ENCODE measurements at places on chromosomes 1 and 21. TPM values are rescaled to one million over a fixed set of nuclear protein-coding genes. Genes with fewer than 3 reads are reported as not detected.

The TMEM79 gene
- total RNA-seq = 16.8 TPM

The NFYC gene
- 73.6 TPM for total RNA-seq

The BTBD19 gene
- 16.8 TPM for total RNA-seq

The PLA2G4A gene
- 0.32 TPM for total RNA-seq

The EFNA3 gene
- 2.0 TPM for total RNA-seq

The SDCCAG8 gene
- total RNA-seq = 32.8 TPM

The CKS1B gene
- total RNA-seq = 13.0 TPM

The FAM72B gene
- total RNA-seq = not detected

The TOR3A gene
- total RNA-seq = 27.3 TPM

The NHLH1 gene
- total RNA-seq = 0.41 TPM

The CELA3A gene
- total RNA-seq = not detected

The C1orf87 gene
- not detected for total RNA-seq

The GLUL gene
- total RNA-seq = 78.5 TPM

The HPDL gene
- 0.19 TPM for total RNA-seq

The NR1I3 gene
- not detected for total RNA-seq

The ADCY10 gene
- 0.96 TPM for total RNA-seq

The TBX19 gene
- total RNA-seq = 4.3 TPM

The LRRN2 gene
- not detected for total RNA-seq

The RXFP4 gene
- total RNA-seq = not detected

The WDR77 gene
- 26.3 TPM for total RNA-seq

The GJC2 gene
- total RNA-seq = 0.80 TPM

The LCE1B gene
- total RNA-seq = not detected

The THEM5 gene
- total RNA-seq = not detected

The SH2D2A gene
- total RNA-seq = 63.6 TPM

The RPE65 gene
- total RNA-seq = not detected

The ADORA1 gene
- not detected for total RNA-seq

The OR2T29 gene
- not detected for total RNA-seq

The TP73 gene
- total RNA-seq = 0.17 TPM

The SPRR5 gene
- total RNA-seq = not detected

The VWA5B1 gene
- not detected for total RNA-seq

The STXBP3 gene
- total RNA-seq = 92.5 TPM

The NOS1AP gene
- total RNA-seq = not detected

The OPTC gene
- total RNA-seq = not detected

The PRAMEF11 gene
- not detected for total RNA-seq

The PRR9 gene
- not detected for total RNA-seq

The VWA1 gene
- total RNA-seq = not detected

The RAB3B gene
- 0.06 TPM for total RNA-seq

The LAD1 gene
- 0.17 TPM for total RNA-seq

The ESRRG gene
- not detected for total RNA-seq

The CR1 gene
- 11.5 TPM for total RNA-seq

The ZBTB7B gene
- 92.7 TPM for total RNA-seq

The PPM1J gene
- 0.76 TPM for total RNA-seq

The TESK2 gene
- total RNA-seq = 7.5 TPM

The PODN gene
- total RNA-seq = not detected

The SHISAL2A gene
- 75.6 TPM for total RNA-seq

The OR2L5 gene
- total RNA-seq = 0.25 TPM

The C1orf116 gene
- 0.14 TPM for total RNA-seq

The TPRG1L gene
- 57.9 TPM for total RNA-seq

The PLOD1 gene
- total RNA-seq = 2.9 TPM

All from CD4-positive, alpha-beta memory T cell (primary cell).